Stimulated activated CD4-positive, alpha-beta T cell treated with anti-CD3 and anti-CD28 coated beads, TNF-alpha, amount 100 ng/mL, for 24 hours (primary cell): ENCODE measurements at places on chromosomes 12 and 14.

- DNase-seq, result no peak
Observed at GRCh38 chr14:62908506-62908905, 136.8 kb downstream of the KCNH5 start.

DNA sequence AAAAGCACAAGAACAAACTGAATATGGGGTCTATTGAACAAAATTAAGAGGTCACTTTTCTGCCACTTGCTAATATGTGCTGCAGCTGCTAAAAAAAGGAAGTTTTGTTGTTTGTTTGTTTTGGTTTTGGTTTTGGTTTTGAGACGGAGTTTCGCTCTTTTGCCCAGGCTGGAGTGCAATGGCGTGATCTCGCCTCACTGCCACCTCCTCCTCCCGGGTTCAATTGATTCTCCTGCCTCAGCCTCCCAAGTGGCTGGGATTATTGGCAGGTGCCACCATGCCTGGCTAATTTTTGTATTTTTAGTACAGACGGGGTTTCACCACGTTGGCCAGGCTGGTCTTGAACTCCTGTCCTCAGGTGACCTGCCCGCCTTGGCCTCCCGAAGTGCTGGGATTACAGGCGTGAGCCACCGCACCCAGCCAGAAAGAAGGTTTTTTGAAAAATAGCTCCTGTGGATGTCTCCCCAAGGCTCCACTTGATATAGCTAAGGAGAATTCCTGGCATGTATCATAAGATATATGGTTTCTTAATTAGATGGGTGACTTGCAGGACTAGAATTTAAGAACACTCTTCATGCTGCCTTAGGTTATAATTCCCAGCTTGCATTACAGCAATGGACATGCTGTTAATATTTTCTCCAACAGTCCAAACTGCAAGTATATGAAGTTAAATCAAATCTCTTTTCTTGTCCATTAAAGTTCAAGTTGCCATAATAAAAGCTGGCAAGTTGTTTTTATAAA, 237.6 kb upstream of the AMIGO2 start:
- DNase-seq, result no peak

GRCh38 chr14:28163233-28163632, 603.4 kb upstream of the FOXG1 start:
- DNase-seq, result no peak

- DNase-seq, result no peak
Observed at GRCh38 chr12:8912914-8913313, 1.4 kb upstream of the PHC1 start.

GRCh38 chr12:92988622-92989130, 59.6 kb upstream of the EEA1 start:
- DNase-seq, result no peak

- DNase-seq, result no peak
Observed at GRCh38 chr12:1776170-1776921, 44.0 kb upstream of the LRTM2 start.

DNA sequence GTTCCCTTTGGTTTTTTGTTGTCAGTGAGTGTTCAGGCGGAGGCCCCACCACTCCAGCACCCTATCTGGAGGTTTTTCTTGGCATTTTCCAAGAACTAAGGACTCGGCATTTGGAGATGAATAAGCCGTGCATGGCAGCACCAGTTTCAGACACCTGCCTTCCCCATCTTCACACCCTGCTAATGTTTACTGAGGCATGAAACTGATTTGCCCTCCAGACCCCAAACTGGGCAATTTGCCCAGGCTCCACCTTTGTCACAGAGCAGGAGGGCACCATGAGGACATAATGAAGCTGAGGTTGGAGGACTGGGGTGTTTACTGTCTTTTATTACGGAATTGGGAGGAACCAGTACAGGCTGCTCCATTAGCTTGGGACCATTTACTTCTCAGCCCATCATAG, 113.4 kb downstream of the LGMN start:
- no peak for DNase-seq

GRCh38 chr14:72774141-72774540, 119.8 kb downstream of the DPF3 start:
- DNase-seq, result no peak

DNA sequence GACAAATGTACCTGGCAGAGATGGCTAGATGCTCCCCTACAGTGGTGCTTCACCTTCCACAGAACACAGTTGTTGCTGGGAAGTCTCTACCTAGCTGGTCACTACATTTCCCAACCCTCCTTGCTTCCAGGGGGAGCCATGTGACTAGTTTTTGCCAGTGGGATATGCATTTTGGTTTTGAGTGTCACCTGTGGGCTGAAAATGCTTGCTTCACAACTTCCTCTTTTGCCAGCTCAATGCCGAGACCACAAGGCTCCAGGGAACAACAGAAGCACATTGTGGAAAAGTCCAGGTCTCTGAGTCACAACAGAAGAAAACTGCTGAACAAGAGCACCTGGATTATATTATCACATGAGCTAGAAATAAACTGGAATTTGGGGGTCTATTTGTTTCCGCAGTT, 48.5 kb upstream of the ARHGAP5 start:
- DNase-seq, result no peak

- no peak for DNase-seq
Observed at GRCh38 chr12:72297666-72298065, 25.5 kb downstream of the TRHDE start.

DNA sequence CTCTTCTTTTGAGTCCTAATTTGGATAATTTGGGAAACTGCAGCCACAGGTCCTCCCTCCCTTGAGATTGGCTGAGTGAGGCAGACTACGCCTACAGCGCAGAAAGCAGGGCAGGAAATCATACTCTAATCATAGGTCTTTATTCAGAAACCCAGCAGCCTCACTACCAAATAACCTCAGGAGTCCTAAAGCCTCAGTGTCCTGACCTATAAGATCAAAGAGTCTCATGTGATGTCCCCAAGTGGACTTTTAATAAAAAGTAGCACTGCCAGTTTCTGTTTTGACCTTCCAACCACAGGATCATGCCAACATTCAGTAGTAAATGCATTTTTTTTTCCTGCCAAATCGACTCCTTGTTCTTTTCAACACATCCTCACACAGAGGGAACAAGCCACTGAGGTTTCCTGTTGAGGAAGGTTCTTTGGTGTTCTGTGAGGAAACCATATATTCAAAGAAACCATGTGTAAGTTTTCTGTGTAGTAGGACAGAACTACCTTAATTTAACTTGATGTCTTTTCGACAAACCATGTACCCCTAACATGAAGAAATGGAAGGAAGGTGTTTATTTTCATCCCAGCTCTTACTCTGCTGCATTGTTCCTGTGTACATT, 72.2 kb downstream of the VCPKMT start:
- DNase-seq, result no peak

DNA sequence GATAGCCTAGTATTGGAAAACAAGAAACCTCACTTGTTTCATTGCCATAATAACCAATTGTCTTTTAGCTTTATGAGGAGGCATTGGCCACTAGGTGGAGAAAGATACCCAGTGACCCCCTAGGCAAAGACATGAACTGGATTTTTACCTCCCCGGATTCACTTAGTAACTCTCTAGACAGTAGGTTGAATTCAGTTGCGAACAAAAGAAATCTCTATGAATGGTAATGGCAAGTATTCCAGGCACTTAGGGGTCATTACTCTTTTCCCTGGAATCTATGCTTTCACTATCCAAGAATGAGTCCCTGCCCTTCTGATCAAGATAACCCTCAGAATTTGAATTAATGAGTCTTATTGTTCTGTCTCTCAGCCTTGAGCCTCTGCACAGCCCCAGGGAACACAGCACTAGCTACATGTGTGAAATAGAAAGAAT, 29.5 kb upstream of the RHOJ start:
- no peak for DNase-seq

GRCh38 chr12:93181409-93181965, 196.2 kb upstream of the NUDT4 start:
- DNase-seq, result no peak

DNA sequence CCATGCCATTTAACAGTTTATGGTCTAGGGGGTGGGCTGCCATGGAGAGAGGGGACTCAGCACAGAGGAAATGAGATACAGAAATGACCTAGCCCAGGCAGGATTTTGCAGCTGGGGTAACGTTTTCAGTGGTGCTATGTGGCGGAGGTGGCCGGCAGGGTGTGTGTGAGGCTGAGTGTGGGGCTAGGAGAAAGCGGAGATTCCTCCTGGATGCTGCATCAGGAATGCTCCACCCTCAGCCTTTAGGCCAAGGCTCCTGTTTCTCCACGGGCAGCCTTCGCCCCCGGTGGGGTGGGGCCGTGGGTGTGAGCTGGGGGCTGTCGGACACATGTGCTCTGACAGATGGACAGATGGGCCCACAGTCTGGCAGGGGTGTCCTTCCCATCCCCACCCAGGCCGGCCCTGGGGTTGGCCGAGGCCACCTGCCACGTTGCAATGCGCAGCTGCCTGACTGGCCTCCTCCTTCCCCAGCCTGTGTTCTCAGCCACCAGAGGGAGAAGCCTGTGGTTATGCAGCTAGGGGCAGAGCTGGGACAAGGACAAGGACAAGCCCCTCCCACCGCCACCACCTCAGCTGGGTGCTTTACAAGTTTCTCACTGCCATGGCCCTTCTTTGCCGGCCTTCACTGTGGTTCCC, 44.3 kb downstream of the TEAD4 start:
- no peak for DNase-seq

- no peak for DNase-seq
Observed at GRCh38 chr12:13052421-13052820, 8.2 kb downstream of the FAM234B start.

GRCh38 chr12:95231190-95231589, 13.6 kb downstream of the VEZT start:
- DNase-seq, result no peak

GRCh38 chr12:92927055-92927435, 2.0 kb downstream of the EEA1 start:
- DNase-seq, result peak; percentile 50

DNA sequence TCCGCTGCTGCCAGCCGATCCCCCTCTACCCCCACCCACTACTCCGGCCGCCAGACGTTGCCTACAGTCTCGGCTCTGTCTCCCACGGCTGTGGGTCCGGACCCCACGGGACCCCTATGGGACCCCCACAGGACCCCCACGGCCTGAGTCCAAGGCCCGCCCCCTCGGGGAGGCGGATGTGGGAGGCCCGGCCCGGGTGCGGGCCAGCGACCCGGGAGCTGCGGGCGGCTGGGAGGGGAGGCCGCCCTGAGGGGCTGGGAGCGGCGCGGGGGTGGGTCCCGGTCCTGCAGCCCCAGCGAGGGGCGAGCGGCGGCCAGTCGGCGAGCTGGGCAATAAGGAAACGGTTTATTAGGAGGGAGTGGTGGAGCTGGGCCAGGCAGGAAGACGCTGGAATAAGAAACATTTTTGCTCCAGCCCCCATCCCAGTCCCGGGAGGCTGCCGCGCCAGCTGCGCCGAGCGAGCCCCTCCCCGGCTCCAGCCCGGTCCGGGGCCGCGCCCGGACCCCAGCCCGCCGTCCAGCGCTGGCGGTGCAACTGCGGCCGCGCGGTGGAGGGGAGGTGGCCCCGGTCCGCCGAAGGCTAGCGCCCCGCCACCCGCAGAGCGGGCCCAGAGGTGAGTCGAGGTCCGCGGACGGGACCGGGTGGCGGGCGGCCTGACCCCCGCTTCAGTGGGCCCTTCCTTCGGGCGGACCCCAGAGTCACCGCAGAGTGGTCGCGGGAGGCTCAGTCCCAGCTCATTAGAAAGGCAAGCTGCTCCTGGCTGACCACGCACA, at the start of gene ACVRL1:
Gene ACVRL1, plus strand, starts transcription at position 422 of the 773 bp plus-strand sequence. CDS start 4,971 bp downstream, outside the sequence.
- no peak for DNase-seq

DNA sequence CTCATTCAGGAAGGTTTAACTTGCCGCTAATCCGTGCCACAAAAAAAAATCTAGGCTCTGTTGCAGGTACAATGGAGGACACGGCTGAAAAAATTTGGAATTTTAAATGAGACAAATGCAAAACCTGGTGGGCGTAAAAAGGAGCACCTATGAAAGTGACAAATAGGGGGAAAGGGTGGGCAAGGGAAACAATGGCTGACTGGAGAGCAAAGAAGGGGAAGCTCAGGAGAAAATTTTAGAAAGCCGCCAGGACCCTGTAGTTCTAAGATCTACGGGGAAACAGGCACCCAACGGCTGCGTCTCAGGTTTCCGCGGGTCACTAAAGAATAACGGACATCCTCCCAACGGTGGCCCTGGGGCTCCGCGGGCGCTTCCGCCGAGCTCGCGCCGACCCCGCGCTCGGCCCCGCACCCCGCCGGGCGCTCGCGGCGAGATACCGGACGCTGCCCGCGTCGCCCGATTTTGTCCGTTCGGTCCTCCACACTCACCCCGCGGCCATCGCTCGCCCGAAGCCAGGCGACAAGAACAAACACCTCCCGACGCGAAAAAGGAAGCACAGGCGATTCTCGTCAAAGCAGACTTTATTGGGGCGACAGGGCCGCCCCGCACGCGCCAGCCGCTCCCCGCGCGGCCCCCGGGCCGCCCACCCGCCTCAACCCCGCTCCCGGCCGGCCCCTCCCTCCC, 1.1 kb upstream of the YY1 start:
- no peak for DNase-seq
